ENCODE measurements at places on chromosomes 4 and X.

- DNase-seq: no peak
Observed at GRCh38 chr4:74733756-74734155, 60.6 kb downstream of the BTC start.

- DNase-seq: no peak
Observed at GRCh38 chrX:48465336-48465933, 4.6 kb downstream of the SLC38A5 start.

GRCh38 chrX:131728295-131729145, 184.6 kb downstream of the OR13H1 start:
- no peak for DNase-seq

DNA sequence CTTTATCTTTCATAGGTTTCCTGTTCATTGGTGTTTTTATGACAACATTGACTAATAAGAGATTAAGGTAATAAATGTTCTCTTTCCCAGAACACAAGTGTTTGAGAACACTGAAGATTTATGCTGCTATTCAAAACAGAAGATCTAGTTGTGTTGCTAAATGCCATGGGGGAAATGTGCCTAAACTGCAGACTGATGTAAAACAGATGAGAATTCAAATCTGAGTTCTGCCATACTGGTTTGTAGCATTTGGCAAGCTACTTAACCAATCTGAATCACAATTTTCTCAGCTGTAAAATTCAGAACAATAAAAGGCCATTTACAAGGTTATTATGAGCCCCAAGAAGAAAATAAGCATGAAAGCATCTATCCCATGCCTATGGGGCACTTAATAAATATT, 2.3 kb downstream of the SLC10A6 start:
- DNase-seq: no peak

- no peak for DNase-seq
Observed at GRCh38 chr4:39497909-39498726, 29.1 kb downstream of the UGDH start.

GRCh38 chrX:77422891-77423648, 24.1 kb upstream of the FGF16 start:
- no peak for DNase-seq

GRCh38 chr4:145132511-145133098, 34.5 kb downstream of the ABCE1 start:
- no peak for DNase-seq

- no peak for DNase-seq
Observed at GRCh38 chr4:90198086-90198847, 71.1 kb downstream of the CCSER1 start.

DNA sequence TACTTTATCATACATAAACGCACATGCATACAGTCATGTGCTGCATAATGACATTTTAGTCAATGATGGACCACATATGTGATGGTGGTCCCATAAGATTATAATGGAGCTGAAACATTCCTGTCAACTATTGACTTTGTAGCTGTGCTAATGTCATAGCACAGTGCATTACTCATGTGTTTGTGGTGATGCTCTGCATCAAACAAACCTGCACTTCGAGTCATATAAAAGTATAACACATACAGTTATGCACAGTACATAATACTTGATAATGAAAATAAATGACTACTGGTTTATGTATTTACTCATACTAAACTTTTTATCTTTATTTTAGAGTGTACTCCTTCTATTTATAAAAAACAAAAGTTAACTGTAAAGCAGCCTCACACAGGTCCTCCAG, 60.5 kb upstream of the MCUB start:
- DNase-seq: no peak

DNA sequence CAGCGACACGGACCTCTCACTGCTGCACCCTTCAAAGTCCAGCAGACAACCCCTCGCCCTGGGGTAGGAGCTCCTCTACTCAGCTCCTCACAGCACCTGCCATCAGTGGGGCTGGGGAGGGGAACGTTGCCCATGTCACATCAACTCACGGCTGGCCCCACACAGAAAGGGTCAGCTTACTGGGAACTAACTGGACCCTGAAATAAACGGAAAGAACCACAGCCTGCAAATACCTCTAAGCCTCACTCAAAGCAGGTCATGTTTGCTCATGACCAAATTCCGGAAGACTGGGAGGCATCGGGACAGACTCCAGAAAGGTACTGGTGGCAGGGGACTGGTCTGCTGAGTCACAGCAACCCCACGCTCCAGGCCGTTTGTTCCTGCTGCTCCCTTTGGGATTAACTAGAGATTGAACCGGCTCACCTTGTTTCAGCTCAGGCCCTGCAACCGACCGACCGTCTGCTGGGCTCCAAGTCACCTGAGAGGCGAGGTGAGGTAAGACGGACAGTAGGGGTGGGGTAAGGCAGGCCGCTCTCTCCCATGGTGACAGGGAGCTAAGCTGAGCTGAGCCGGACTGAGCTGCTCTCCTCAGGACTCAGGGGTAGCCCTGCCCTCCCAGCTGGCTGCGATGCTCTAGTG, 5.6 kb downstream of the G6PD start:
- DNase-seq: no peak

DNA sequence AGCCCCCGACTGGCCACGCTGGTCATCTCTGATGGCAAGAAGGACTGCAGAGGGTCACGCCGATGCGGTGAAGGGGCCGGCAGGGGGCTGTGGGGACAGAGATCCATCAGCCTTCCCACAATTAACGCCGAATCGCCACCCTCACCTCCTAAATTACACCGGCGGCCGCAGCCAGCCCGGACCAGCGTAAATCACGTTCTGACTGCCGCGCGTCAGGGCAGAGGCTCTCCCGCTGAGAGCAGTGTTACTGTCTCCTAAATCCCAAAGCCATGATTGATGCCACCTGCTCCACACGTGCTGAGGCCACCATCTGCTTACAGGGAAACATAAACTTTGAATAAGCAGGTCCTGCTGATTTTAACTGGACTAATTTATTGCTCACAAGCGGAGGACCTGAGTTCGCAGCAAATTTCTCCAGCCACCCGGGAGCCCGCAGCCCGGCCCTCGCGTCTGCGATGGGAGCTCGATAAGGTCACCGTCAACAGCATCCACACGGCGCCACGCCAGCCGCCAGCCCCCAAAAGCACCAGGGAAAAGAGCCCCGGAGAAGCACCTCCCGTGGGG, 127.3 kb upstream of the NKX1-1 start:
- DNase-seq: peak; percentile 61

DNA sequence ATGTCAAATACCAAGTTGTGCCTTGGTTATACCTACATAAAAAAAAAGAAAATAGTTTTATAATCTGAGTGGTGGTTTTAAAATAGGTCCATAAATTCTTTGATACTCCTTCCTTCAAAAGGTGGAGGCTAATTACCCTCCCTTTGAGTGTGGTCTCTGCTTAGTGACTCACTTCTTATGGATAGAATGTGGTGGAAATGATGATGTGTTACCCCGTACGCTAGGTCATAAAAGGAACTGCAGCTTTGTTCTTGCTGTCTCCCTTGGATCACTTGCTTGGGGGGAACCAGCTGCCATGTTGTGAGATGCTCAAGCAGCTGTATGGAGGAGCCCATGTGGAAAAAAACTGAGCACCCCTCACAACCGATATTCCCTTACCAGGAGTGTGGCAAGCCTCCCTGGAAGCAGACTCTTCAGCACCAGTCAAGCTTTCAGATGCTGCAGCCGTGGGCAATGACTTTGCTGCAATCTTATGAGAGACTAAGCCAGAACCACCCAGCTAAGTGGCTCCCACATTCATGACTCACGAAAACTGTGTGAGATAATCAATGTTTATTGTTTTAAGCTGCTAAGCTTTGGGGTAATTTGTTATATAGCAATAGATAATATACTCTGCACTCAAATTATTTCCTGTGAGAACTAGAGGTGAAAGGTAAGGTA, 195.0 kb upstream of the GATB start:
- no peak for DNase-seq

- DNase-seq: no peak
Observed at GRCh38 chr4:6469898-6470501, 2.4 kb downstream of the PPP2R2C start.

GRCh38 chr4:66906314-66906713, 639.0 kb downstream of the CENPC start:
- DNase-seq: no peak

GRCh38 chr4:144223149-144223548, 82.6 kb upstream of the GYPA start:
- DNase-seq: no peak

DNA sequence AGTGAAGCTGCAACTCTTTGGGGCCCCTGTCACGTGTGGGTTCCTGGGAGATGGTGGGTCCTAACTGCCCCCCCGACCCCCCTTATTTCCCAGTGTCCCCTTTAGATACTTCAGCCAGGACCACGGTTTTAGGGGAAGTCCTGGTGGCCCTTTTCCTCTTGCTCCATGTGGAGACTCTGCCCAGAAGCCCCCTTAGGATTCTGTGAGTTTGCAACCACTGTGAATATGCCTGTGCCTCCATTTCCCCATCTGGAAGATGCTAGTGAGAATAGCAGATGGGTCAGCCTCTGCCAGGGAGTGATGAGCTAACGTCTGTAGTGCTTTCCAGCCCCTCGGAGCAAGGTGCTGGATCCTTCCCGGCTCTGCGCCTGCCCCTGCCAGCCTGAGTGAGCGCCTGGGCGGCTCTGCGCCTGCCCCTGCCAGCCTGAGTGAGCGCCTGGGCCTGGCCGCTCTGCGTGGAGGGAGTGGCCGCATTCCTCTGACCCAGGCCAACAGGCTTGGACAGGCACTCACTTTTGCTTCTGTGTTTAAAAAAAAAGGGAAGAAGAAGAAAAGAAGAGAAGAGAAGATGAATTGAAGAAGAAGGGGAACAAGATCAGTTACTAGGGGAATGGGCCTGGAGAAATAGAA, 6.7 kb upstream of the CITED1 start:
- DNase-seq: no peak

GRCh38 chr4:22485737-22486136, 30.1 kb downstream of the ADGRA3 start:
- DNase-seq: no peak

DNA sequence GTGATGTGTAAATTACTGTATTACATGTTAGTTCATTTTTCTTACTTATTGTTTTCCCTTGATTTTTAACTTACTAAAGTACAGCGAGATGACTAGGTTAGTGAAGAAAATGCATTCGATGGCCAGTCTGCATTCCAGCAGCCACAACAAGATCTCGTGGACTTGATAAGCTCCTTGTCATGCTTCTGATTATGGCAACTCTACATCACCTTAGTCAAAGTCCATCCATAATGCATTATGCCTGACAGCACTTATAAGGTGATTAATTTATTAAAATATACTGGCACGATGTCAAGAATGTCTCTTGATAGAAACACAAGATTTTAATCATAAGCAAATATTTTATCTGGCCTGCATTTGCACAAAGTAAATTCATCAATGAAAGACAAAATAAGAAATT, 109.9 kb upstream of the NAP1L5 start:
- no peak for DNase-seq
